ENCODE measurements at places on chromosomes 4 and X.

GRCh38 chr4:105057370-105058105, 89.1 kb upstream of the TET2 start:
- no peak for DNase-seq

GRCh38 chr4:154569028-154569427, 6.2 kb downstream of the FGB start:
- no peak for DNase-seq

DNA sequence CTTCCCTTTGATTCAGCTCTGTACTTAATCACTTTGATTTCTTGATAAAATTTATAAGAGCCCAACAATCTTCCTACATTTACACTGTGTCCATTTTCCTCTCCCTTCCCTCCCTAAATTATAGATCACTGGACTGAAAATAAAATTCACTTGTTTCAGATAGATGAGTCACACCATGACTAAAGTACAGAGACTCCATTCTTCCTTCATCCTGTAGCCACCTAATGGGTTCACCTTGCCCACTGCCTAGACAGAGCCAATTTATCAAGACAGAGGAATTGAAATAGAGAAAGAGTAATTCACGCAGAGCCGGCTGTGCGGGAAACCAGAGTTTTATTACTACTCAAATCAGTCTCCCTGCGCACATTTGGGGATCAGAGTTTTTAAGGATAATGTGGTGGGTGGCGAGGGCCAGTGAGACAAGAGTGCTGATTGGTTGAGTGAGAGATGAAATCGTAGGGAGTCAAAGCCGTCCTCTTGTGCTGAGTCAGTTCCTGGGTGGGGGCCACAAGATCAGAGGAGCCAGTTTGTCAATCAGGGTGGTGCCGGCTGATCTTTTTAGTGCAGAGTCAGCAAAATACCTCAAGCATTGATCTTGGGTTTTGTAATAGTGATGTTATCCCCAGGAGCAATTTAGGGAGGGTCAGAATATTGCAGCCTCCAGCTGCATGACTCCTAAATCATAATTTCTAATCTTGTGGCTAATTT, 71.3 kb upstream of the MED14 start:
- DNase-seq, result no peak

GRCh38 chr4:14387647-14388046, 614.6 kb upstream of the CPEB2 start:
- no peak for DNase-seq

- no peak for DNase-seq
Observed at GRCh38 chr4:87409420-87409939, 12.9 kb upstream of the NUDT9 start.

GRCh38 chr4:52837716-52838558, 24.2 kb upstream of the RASL11B start:
- DNase-seq, result no peak
